ENCODE measurements at places on chromosomes 7 and 10.

DNA sequence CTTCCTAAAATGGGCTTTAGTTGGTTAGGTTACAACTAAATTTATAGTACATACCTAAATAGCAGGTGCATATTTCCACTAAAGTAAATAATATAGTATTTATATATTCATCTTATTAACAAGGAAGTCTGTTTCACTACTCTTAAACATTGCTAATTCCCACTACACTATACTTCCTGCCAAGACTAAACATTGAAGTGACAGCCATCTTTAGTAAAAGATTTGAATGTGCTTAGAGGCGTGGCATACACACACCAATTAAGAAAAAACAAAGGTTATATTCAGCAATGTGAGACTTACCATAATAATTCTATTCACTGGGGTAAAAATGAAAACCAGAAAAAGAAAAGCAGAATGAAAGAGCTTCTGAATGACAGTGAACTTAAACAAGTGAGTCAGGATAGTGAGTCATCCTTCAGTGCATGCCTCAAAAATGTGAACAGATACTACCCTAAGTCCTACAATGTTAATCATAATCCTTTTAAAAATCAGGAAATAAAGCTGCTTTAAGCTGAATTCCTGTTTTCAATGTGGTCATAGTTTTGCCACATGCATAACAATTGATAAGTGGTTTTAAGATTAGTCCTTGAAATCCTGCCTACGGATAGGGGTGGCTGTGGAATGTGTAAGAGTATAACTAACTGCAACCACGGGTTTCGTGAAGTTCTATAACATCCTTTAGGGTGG, 59.4 kb downstream of the USP6NL start:
- DNase-seq, result peak; percentile 82

DNA sequence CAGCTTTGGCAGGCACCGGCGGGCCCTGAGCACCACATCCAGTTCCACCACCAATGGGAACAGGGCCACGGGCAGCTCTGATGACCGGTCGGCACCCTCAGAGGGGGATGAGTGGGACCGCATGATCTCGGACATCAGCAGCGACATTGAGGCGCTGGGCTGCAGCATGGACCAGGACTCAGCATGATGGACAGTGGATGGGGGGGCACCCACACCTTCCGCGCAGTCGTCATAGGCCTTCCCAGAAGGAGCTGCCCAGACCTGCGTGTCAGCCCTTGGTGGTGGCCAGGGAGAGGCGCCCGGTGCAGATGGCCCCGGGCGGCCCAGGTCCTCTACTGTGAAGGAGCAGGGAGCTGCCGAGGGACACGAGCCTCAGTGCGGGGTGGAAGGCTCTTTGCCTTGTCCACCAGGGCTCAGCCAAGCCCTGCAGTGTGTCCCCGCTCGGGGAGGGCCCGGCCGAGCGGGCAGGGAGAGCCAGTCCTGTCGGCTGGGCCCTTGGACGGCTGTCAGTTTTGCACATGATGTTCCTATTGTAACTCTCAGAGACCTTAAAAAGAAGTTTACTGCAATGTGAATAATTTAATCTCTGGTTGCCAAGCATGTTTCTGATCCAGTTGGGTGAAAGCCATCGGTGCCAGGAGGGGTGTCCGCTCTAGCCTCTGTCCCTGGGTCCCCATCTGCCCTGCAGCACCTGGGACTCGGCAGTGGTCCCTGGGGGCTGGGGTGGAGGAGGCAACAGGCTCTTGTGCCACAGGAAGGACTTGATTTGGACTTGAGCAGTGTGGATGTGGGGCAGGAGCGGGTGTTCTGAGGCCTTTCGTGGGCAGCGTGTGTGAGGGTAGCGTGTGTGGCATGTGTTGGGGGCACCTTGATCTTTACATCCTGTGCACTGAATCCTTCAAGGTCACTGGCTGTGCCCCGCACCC, 12.6 kb downstream of the NACAD start:
- DNase-seq, result no peak

DNA sequence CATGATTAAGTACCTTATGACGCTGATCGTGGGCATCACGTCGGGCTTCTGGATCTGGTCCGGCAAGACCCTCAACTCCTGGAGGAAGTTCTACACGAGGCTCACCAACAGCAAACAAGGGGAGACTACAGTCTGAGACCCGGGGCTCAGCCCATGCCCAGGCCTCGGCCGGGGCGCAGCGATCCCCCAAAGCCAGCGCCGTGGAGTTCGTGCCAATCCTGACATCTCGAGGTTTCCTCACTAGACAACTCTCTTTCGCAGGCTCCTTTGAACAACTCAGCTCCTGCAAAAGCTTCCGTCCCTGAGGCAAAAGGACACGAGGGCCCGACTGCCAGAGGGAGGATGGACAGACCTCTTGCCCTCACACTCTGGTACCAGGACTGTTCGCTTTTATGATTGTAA, 2.5 kb downstream of the FZD1 start:
- no peak for DNase-seq

GRCh38 chr7:128938544-128939074, 882 bp downstream of the IRF5 start:
- DNase-seq, result no peak

GRCh38 chr7:111756687-111757178, 194.4 kb upstream of the IMMP2L start:
- DNase-seq, result no peak

GRCh38 chr10:77669892-77670291, 32.3 kb upstream of the KCNMA1 start:
- DNase-seq, result no peak

DNA sequence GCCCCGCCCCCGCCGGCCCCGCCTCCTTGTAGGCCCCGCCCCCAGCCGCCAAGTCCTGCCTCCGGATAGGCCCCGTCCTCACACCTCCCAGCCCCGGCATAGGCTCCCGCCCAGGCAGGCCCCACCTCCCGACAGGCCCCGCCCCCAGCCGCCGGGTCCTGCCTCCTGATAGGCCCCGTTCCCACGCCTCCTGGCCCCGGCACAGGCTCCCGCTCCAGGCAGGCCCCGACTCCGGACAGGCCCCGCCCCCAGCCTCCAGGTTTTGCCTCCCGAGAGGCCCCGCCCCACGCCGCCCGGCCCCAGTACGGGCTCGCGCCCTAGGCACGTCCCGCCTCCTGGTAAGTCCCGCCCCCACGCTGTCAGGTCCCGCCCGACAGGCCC, 232 bp upstream of the MICALL2 start:
- DNase-seq, result peak; percentile 92

GRCh38 chr10:33720161-33720560, 385.7 kb upstream of the NRP1 start:
- no peak for DNase-seq

DNA sequence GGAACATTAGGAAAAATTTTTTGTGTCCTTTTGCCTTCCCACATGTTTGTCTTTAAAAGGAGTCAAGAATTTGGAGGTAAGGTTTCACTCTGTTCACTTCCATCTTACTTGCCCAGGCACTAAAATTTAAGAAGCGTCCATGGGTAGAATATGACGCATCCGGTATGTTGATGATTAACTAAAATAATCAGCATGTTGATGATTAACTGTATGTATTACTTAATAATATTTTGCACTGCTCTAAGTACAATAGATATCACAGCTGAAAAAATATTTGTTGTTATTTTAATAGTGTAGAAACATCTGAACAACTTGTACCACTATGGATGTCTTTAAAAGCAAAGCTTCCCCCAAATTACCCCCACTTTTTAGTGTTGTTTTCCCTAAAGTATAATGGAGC, 11.5 kb downstream of the ANKRD22 start:
- DNase-seq, result no peak

DNA sequence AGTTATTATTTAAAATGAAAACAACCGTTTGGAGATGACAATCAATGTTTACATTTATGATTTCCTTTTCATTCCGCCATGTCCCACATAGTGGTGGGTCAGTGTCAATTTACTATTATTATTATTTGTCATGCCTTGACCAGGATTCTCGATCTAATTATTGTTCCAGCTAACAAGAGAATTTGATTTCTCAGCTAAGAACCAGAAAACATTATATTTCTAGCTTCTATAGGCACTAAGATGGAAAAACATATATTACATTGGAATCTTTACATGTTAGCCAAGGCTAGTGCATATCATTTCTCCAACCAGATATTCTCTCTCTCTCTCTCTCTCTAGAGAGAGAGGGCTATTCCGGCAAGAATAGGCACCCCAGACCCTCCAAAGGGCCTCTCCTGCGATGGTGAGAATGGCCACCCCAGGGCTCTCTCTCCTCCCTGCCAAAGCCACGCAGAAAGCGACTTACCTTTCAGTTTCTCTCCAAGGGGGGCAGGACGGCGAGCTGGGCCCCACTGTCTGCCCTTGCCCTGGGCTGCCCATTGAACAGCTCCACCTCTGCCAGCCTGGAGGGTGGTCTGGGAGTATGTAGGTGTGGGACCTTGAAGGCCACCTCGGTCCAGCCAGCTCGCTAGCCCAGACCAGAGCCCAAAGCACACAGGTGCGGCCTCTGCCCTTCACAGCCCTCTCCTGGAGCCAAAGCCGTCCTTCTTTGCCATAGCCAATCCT, 2.4 kb downstream of the HOXA3 start:
- DNase-seq, result no peak

- no peak for DNase-seq
Observed at GRCh38 chr10:59586407-59586891, 123.2 kb downstream of the SLC16A9 start.

GRCh38 chr10:48490571-48490940, 114.3 kb downstream of the ARHGAP22 start:
- DNase-seq, result no peak

DNA sequence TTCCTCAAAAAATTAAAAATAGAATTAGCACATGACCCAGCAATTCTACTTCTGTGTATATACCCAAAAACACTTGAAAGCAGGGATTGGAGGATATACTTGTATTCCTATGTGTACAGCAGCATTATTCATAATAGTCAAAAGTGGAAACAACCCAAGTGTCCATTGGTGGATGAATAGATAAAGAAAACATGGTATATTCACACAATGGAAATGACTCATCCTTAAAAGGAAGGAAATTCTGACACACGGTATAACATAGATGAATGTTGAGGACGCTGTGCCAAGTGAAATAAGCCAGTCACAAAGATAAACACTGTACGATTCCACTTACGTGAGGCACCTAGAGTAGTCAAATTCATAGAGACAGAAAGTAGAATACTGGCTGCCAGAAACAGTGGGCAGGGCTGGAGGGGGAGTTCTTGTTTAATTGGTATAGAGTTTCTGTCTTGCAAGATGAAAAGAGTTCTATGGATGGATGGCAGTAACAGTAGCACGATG, 26.6 kb upstream of the KAT6B start:
- DNase-seq, result peak; percentile 35

DNA sequence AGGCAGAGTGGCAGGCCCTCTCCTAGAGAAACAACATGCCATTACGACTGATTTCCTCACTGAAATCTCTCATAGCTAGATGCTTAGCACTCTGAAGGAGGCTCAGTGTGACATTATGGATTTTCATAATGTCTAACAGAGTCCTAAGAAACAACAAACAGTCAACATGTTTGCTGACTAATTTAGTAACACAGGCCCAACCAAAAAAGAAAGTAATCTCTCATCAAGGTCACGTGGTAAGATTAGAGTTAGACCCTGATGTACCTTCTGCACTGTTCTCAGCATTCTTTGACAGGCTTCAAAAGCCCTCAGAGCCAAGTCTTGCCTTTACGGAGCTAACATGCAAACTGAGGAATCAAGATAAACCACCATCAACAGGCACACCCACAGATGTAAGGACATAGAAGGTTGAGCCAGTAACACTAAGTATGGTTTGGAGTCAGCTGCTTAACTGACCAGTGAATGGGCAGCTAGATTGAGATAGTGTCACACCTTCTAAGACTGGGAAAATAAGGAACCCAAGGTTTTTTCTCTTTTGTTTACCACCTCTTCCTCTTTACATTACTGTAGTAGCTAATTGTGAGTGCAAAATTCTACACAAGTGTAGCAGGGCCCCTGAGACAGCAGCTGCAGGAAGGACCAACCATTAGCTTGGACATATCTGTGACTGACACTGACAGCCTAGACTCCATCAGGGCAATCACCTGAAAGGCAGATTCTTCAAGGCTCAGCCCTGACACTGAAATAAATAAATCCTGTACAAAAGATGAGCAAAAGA, 15.3 kb upstream of the KCNIP2 start:
- DNase-seq, result no peak

DNA sequence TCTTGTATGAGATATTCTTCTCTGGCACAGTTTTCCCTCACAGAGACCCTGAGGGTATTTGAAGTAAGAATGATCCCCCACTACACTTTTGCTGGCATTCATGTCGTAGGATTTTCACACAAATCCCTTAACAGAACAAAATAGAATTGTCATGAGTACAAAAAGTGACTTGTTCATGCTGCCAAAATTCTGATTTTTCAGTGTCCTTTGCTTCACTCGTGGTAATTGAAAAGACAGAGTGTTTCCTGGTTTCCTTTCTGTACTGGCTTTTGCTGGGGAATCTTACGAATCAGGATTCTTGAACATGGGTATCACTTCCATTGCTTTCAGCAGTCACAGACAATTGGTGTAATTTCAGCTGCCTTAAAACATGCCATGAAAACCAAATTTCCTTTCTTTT, 756.3 kb downstream of the REEP3 start:
- no peak for DNase-seq

DNA sequence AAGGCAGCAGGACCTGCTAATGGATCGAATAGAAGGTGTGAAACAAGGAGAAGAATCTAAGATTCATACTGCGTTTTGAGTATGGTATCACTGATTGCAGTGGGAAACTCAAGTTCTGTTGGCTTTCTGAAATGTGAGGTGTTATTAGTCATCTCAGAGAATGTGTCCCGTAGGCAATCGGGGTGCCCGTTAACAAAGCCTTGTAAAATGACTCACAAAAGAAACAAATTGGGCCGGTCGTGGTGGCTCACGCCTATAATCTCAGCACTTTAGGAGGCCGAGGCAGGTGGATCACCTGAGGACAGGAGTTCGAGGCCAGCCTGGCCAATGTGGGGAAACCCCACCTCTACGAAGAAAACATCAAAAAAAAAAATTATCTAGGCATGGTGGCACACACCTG, 118.2 kb upstream of the C7orf33 start:
- DNase-seq, result no peak

DNA sequence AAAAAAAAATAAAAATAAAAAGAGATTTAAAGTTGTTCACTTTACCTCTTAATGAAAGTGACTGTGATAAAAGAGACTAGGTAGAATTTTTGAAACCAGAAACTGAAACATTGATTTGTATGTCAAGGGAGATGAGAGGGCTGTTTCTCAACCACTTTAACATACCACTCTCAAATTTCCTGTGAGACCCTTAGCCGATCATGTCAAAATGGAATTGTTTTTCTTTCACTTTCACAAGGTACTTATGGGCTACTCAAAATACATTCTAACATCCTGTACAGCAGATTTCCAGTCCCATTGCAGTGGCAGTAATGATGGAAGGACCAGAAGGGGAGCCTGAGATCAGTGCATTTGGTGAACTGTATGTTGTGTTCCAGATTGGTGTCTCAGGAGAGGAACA, 261.2 kb downstream of the PPP1R3A start:
- DNase-seq, result no peak

GRCh38 chr10:97034958-97035769, 150.6 kb downstream of the SLIT1 start:
- DNase-seq, result no peak

GRCh38 chr10:35690534-35690933, 48.4 kb upstream of the FZD8 start:
- DNase-seq, result no peak

- DNase-seq, result no peak
Observed at GRCh38 chr10:98063740-98064027, 33.3 kb upstream of the CRTAC1 start.

GRCh38 chr7:105218939-105219770, 169.6 kb downstream of the SRPK2 start:
- no peak for DNase-seq

GRCh38 chr7:32941681-32942414, 15.4 kb upstream of the FKBP9 start:
- no peak for DNase-seq

GRCh38 chr10:52895059-52895458, 122.5 kb upstream of the MBL2 start:
- DNase-seq, result no peak

GRCh38 chr7:20514364-20514763, 101.1 kb upstream of the ABCB5 start:
- DNase-seq, result peak; percentile 57
